ENCODE measurements at places on chromosomes 2 and 18. TPM values are rescaled to one million over a fixed set of nuclear protein-coding genes. Genes with fewer than 3 reads are reported as not detected.

- DNase-seq, result no peak
These were observed 9.5 kb downstream of the REG1A start for GRCh38 chr2:79129804-79130203.

DNA sequence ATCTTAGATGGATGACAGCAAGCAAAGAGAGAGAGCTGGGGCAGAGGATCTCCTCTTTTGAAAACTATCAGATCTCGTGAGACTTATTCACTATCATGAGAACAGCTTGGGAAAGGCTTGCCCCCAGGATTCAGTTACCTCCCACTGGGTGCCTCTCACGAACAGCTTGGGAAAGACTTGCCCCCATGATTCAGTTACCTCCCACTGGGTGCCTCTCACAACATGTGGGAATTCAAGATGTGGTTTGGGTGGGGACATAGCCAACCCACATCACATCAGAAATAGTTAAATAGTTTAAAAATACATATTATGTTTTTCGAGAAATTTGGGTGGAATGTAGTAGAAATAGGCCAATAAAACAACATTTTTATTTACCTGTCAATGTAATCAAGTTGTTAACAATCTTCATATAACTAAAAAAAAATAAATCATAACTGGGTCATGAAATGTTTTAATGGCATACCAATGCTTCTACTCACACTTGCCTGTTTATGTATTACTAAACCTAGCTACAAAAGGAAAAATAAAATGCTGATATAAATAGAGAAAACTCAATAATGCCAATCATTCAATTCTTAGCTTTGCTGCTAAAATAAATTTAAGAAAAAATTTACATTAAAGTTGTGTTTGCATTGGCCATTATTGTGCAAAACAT is 608.9 kb downstream of the SUCLG1 start:
- DNase-seq, result no peak

Gene TEX44
- total RNA-seq, result not detected

DNA sequence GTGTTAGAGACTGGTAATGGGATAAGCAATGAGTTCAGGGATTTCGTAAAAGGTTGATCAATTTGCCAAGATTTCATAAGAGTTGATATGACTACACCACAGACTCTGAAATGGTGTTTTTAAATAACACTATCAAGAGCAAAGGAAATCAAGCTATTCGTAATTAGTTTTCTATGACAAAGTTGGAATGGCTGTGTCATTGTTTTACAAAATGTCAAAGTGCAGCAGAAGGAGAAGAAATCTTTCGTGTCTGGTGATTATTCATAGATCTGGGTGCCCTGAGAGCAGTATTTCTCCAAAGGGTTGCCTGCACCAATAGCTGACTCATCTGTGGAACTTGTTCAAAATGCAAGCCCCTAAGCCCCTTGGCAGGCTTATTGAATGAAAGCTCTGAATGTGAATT is 70.1 kb downstream of the NABP1 start:
- no peak for DNase-seq

Gene MAPRE3
- total RNA-seq, result 2.0 TPM
